Caudate nucleus (tissue), 63 donors: ENCODE measurements at places on chromosomes 13 and 19.

DNA sequence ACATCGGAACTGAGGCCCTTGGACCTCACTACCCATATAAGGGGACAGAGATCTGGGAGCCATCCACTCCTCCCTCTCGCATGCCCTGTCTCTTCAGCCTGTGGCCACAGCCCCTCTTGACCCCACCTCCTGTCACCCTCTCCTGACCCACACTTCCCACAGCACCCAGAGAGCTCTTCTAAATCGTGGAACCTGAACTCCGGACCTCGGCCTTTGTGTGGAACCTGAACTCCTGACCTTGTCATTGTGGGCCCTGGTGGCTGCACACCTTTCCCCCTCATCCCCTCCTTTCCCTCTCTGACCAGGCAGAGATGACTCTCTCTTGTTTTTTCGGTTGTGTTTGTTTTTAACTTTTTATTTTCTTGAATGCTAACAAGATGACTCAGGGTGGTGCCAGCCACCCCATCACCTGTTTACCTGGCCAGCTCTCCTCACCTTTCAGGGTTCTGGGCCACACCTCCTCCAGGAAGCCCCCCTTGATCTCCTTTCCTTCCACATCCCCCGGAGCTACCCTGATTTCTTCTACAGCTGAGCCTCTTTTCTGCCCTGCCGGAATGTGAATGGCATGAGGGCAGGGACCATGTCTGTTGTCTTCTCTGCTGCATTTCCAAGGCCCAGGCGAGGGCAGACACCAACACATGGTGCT, 5.1 kb downstream of the MRPL4 start:
- DNase-seq = no peak

DNA sequence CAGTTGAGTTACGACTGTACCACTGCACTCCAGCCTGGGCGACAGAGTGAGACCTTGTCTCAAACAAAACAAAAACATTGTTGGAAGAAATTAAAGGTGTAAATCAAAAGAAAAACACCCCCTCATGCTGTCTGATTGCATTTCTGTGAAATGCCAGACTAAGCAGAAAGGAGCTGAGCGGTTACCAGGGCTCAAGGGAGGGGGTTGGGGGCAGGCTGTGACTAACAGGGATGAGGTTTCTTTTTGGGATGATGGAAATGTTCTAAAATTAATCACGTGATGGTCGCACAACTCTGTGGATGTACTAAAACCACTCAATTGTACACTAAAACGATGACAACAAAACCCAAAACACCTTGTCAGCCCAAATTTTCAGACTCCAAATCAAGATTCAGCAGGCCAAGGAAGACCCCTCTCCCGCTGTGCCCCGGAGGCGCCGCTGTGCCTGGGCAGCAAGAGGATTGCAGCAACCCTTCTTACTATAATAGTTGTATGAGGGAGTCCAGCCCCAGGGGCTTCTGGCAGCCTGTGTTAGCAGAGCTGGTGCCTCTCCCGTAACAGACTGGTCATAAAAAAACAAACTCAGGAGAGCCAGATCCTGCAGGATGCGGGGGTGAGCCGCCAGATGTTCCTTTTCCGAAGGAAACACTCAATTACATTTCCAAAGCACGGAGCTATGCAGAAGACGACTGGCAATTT, 20.9 kb downstream of the CAPS start:
- no peak for DNase-seq

GRCh38 chr13:102699504-102699903, 4.7 kb upstream of the METTL21C start:
- no peak for DNase-seq

- DNase-seq = peak; percentile 89
These were observed 6.4 kb downstream of the DOHH start for GRCh38 chr19:3494051-3494450.

DNA sequence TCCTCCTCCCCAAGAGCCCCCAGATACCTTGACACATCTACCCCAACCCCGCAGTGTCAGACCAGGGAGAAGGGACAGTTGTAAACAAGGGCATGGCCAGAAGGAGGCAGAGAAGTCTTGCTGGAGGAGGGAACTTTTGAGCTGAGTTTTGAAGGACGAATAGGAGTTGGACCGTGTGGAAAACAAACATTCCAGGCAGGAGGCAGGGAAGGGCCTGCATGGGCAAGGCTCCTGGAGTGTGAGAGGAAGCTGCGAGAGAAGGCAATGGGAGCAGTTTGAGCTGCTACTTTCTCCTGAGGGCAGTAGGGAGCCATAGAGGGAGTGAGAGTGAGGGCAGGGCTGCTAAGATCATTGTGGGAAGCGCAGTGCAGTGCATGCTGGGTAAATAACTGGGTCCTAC, 23.3 kb downstream of the IL12RB1 start:
- DNase-seq = no peak

DNA sequence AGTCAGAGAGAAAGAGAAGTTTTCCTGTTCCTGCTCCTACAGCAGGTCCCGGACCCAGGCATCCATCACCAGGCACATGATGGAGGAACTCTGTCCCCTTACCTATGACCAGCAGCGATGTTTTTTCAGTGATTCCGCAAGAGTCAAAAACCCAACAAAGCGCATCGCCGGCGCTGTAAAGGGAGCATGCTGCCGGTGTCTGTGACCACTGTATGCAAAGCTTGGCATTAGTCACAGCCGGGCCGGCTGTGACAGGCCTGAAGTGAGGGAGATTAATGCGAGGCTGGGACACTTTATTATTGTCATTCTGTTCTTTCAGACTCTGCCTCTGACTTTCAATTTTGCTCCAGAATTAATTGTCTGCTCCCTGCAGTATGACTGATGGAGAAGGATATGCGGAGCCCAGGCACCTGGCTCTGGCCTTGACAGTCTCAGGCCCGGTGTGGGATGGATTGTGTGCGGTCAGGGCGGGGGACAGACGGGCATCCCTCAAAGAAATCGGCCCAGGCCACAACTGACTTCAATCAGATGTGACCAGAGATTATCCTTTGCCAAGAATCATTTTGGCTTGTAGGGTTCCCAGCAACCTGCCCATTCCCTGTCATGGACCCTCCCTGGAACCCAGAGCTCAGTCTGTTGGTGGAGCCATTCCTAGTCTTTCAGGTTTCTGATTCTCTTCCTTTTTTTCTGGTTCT, 462.0 kb upstream of the ZNF507 start:
- DNase-seq = no peak

GRCh38 chr19:39533003-39533512, 406 bp upstream of the EID2B start:
- no peak for DNase-seq

DNA sequence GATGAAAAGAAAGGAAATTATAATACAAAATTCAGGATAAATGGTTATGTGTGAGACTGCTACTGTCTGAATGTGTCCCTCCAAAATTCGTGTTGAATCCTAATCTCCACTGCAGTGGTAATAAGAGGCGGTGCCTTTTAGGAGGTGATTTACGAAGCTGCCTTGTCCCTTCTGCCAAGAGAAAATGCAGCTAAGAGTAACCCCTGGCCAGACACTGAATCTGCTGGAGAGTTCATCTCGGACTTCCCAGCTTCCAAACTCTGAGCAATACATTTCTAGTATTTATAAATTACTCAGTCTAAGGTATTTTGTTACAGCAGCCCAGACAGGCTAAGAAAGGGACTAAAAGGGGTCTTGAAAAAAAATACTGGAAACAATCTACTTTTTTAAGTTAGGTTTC, 152.6 kb downstream of the KLF12 start:
- no peak for DNase-seq

DNA sequence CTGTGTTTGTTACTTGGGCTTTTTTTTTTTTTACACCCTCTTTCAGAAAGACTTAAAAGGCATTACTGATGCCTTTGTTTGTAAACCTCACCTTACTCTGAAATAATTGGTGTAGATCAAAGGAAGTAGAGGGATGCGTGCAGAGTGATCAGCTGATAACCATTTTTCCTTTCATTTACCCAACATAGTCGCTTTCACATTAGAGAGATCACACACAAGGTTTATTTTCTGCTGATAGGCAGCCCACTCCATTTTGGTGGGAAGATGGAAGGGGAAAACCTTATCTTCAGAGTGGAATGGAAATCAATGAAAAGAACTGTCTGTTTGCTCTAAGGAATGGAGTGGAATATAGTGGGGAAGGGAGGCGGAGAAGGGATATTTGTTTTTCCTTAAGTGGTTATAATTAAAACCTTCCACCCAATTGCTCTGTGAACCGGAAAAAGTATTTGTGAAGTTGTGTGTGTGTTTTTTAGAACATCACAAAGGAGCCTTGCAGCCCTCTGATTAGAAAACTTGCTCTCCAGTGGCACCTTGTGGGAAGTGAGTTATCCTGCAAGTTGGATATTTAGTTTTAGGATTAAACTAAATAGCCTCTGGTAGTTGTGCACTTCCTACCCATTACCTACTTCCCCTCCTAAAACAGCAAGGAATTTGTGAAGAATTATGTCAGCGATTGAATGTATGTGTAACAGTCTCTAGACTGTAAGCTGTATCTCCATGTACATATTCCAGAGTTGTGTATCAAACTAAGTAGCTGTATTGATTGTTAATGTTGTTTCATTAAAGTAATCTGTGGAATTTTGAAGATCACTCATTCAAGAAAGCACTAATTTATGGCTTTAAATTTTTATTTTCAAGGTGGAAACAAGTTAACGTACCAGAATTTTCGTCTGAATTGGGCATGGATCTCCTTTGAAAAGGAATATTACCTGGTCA, 76.8 kb downstream of the FREM2 start:
- DNase-seq = peak; percentile 0

DNA sequence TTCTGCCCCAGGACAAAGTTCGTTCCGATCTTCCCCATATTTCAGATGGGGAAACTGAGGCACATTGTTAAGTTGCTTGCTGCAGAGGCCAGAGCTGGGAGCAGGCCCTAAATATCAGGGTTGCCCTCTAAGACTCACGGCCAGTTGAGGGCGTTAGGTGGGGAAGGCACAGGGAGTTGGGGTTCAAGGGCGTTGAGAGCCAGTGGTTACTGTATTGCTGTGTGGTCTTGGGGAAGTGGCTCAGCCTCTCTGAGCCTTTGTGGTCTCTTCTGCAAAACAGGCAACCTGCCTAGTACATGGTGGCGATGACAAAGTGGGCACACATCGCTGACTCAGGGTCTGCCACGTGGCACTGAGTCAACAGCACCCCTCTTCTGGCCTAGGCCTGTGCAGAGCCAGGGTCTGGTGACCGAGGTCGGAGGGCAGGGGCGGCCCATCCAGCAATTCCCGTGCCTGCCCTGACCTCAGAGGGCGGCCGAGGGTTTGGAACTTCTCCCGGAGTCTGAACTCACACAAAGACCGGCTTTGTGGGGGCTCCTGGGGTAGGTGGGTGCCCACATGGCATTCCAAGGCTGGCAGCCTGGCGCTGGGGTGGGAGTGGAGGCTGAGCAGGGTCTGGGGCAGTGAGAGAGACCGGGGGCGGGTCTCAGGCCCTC, 10.2 kb downstream of the TNFAIP8L1 start:
- DNase-seq = no peak

DNA sequence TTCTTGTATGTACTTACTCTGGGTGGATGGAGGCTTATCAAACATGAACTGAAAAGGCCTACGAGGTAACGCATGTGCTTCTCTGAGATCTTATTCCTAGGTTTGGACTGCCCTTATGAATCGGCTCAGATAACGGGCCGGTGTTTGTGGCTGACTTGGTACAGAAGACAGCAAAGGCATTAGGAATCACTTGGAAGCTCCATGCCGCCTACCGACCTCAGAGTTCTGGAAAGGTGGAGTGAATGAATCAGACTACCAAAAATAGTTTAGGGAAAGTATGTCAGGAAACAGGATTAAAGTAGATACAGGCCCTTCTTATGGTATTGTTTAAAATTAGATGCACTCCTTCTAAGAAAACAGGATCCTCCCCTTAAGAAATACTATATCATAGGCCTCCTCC, 172.4 kb upstream of the PCDH9 start:
- DNase-seq = no peak

GRCh38 chr19:10421240-10422045, 1.1 kb downstream of the PDE4A start:
- DNase-seq = no peak

GRCh38 chr13:77492982-77493381, 42.5 kb upstream of the SCEL start:
- DNase-seq = no peak

DNA sequence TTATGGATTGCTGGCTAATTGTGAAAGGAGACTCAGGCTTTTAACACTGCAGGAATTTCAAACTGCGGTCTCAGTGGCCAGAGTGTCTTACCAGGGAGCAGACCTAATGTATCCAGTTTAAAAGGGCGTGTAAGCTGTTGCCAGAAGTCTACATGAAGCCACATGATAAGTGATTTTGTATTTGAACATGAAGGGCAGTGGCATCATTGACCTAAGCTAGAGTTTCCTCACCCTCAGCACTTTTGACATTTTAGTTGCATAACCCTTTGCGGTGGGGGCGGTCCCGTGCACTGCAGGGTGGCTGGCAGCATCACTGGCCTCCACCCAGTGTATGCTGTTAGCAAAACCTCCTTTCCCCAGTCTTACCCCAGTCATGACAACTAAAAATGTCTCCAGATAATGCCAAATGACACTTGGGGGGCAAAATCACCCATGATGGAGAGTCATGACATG, 23.7 kb upstream of the GPR18 start:
- no peak for DNase-seq

DNA sequence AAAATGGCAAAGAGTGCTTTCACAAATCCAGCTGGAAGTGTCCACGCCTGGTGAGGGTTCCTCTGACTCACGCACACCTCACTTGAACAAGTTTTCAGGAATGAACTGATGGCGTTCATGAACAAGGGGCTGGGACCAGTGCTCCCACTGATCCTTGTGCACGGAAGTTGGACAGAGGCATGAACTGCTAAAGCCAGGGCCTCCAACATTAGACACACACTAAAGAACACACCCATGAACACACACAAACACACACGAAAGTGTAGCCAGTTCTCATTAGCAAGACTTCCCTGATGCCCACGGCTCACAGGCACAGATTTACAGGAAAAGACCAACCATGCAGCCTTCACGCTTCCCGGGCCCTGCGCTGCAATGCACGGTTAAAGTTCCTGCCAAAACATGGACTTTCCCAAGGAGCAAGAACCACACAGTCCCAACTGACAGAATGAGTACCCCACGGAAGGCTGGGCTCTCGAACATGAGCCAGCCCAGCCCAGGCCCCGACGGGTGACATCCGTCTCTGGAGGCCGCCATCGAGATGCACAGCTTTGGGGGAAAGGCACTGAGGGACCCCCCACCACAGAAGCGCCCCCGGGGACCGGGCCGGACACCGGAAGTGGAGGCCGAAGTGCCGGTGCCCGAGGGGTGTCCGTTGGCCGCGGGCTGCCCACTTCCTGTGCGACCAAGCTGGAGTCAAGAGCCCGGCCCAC, 808 bp downstream of the DNMT1 start:
- no peak for DNase-seq
